ENCODE measurements at places on chromosomes 3 and 15.

DNA sequence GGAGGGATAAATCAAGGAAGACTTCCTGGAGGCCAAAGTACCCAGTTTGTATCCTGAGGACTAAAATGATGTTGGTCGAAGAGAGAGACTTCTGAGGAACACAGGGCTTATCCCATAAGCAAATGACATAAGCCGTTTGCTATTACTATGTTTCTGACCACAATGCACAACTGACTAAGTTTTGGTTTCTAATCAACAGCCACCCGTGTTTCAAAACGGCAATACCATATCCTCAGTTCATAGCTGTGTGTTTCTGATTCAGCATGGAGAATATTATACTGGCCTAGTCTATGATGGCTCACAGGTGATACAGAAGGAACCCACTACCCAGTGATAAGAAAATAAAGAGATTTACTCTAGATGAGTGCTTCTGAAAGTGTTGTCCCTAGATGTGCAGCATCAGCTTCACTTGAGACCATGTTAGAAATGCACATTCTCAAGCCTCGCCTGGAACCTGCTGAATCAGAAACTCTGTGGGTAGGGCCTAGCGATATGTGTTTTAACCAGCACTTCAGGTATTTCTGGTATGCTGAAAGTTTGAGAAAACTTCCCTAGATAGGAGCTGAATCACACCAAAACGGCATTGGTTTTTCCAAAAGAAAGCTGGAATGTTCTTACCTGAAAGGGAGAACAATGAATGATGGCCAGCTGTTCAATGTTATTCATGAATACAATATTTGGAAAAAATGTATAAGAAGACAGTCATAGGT, 639.7 kb upstream of the NR2F2 start:
- no peak for DNase-seq

GRCh38 chr3:157130467-157131251, 29.3 kb downstream of the CCNL1 start:
- peak; percentile 64 for DNase-seq

GRCh38 chr15:74855857-74856256, 12.9 kb upstream of the ULK3 start:
- DNase-seq, result no peak

DNA sequence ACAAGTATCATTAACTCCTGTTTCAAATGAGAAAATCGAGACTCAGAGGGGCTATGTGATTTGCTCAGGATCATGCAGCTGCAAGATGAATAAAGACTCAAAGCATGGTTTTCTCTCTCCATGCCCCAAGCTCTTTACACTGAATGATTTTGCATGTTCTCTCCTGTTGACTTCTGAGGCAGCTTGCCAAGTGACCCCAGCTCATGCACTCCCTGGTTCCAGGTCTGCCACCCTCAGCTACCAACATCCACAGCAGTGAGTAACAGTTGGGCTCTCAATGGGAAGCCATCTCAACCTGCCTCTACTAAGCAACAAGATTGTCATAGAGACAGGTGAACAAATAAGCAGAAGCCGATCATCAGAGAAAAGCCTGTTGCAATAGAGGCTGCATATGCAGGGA, 116.9 kb upstream of the GADL1 start:
- no peak for DNase-seq

GRCh38 chr3:46844881-46845312, 18.3 kb downstream of the MYL3 start:
- no peak for DNase-seq

DNA sequence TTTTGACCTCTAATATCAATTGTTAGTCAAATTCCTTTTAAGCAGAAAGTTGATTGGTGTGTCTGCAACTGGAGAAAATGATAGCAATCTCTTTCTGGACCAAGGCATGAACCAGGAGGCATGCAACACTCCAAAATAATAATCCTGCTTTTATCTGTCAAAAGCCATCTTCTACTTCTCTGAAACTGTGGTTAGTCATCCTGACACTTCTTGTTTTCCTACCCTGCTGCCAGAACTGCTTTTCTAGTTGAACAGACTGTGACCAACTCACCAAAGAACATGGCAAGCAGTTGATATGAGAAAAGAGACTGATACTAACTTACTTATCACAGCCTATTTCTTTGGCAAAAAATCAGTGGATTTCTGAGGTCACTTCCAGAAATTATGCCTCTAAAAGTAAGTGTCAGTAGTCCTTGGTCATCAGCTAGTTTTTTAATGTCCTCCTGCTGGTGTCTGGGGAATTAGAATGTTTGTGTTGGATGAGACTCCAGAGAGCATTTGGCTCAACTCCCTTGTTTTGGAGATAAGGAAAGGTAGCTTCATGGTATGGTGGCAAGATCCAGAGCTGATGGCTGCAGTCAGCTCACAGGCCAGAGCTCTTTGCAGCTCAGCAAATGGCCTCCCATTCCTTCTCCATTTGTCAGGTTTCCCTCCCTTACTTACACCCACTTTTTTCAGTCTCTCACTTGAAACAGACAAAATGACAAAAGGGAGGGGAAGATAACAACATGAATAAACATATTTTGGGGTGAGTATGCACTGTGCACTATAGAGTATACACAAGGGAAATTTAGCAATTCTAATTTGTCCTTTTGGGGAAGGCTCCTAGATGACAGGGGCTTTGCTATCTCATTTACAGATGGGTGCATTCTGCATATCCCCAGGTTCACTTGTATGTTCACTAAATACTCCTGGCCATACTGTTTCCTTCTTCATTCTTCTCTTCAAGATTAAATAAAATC, 7.0 kb downstream of the CRYGS start:
- peak; percentile 15 for DNase-seq

GRCh38 chr3:135447483-135447882, 518.0 kb upstream of the PPP2R3A start:
- no peak for DNase-seq

DNA sequence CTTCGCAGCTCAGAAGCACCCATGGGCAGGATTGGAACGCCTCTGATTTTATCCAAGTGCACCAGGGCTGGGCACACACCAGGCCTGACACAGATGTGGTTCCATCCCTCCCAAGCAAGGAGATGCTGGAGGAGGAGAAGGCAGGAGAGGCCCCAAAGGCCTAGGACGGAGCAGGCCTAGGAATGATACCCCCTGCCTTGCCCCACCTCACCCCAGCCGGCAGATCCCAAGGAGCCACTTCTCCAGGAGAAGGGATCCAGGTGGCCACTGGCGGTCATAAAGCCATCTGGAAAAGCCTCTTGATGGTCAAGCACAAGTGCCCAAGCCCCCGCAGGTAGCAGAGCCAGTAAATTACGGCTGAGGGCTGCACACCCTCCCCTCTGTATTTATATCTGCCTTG, 211.8 kb downstream of the TBC1D2B start:
- DNase-seq, result no peak

DNA sequence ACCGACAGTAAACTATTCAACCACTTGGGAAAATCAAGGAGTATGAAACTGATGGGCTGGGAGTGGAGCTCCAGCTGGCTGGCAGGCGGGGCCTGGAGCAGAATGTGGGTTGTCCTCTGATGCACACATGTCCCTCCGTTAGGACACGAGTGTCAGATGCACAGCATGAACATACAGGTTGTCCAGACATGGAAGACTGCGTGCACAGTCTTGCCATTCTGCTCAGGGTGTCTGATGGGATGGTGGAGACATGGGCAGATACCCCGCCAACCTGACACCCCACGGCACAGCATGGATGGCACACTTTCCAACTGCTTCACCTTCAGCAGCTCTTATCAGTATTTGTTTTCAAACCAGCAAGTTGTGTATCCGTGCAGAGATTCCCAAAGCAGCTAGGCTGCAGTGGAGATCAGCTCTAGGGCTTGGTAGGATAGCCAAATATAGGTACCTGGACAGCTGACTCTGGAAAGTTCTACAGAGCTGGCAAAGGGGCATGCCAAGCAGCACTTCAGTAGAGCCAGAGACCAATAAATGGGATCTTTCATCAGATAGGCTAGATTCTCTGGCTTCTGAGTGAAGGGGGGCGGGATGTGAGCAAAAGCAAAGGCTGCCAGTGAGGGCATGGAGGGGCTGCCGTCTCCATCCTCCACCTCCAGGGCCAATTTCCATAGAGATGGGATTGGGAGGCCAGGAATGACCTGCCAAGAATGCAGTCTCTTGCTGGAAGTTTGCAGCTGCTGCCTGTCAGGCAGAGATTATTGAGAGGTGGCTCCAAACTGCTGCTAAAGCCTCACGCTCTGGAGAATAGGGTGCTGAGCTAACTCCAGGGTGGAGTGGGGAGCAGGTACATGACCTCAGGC, 47.2 kb upstream of the KY start:
- DNase-seq, result no peak

GRCh38 chr3:101039285-101039684, 46.1 kb upstream of the ABI3BP start:
- DNase-seq, result no peak

GRCh38 chr15:75214293-75215096, 12.8 kb downstream of the C15orf39 start:
- no peak for DNase-seq

DNA sequence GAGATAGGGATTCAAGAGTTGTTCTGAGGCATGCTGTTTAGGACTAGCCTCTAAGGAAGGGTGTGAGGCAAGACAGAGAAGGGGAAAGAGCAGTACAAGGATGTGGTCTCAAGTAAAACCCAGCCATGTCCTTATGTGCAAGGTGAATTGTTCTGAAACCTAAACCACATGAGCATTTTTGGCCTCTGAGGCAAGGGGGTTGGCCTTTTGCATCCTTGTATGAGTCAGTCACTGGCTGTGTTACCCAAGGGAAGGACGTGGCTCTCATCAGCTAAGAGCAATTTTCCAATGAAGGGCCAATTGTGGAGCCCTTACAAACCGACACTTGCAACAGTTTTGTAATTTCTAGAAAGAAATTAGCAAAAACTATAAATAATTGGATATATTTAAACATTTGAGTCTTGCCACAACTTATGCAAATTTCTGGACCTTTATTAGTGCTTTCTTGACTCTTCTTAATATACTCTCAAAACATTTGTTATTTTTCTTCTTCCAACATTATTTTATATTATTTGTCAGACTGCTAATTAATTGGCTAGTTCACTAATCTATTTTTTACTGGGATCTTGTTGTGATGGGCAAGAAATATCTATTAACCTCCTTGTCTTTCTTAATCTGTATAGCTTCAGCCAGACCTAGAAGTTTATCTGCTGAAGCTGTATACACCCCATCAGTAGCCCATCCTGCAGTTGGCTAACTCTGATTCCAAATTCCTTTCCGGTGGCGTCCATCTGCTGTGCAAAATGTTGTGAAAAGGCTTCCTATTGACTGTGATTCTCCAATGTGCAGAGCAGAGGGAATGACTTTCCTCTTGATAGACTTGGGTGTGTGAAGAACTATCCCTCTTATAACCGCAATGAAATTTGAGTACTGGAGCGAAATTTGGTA, 97.7 kb upstream of the P2RY1 start:
- DNase-seq, result peak; percentile 10

DNA sequence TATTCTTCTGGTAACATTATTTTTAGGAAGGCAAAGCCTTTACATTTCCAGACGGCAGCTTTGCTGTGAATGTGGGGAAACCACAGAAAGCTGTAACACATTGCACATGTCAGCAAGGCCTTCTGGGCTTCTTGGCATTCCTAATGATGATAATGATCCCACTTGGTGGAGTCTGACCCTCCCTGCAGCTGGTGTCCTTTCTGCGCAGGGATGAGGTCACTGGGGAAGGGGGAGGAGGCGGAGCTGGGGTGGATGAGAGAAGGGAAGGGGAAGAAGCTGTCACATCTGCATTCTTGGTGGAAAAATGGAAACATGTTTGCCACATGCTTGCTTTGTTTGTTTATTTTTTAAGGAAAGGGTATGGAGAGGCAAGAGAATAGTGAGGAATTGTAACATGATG, 68.6 kb downstream of the FILIP1L start:
- DNase-seq, result peak; percentile 99

DNA sequence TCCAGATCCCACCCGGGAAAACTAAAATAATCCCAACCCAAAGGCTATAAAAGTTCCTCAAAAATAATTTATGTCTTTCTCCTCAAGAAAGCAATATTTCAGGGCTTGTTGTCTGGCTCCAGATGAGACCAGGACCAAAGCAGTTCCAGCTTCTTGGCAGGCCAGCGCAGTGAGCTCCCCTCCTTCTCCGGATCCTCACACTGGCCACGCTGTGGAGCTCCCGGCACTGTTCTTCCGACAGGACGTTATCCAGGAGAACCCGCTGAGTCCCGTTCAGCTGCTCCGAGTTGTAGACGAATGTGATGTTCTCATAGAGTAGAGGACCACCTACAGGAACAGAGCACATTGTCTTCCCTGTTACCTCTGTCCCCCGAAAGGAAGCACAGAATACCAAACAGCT, 146.3 kb downstream of the P3H2 start:
- DNase-seq, result no peak

- DNase-seq, result peak; percentile 72
Observed at GRCh38 chr3:196399485-196399945, 32.7 kb downstream of the UBXN7 start.

DNA sequence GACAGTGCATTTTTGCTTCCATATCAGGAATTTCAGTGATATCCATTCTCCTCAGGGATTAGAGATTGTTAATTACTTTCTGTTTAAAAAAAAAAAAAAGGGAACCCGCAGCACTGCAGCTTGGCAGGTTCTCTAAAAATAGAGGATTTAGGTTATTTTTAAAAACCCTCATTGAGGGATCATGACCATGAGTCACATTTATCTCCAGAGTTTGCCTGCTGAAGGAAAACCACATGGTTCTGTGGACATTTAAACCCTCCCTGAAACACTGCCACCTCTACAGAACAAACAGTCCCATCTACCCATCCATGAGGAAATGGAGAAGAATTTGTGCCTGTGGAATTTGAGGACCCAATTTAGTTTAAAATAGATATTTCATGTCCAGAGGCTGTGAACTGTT, 66.2 kb upstream of the UBE2E1 start:
- peak; percentile 73 for DNase-seq

GRCh38 chr3:64878362-64878761, 190.6 kb upstream of the ADAMTS9 start:
- peak; percentile 62 for DNase-seq

DNA sequence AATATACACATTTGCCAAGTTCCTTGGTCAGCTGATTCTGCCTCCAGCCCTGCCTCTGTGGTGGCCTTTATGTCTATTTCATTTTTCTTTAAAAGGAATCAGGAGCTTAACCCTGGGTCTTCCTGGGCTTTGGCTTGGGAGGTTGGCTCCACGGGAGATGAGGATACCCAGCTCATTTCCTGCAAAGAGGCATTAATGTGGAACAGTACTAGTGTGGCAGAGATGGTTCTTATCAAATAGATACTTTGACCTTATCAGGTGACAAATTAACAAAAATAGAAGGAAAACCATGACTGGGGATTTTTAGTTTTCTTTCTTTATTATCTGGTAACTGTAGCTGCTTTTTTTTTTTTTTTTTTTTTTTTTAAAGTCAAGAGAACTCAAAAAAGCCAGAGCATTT, 42.8 kb downstream of the BBS4 start:
- no peak for DNase-seq

Measured in IMR-90 (cell line).